ENCODE measurements at places on chromosomes 3 and 15. TPM values are rescaled to one million over a fixed set of nuclear protein-coding genes. Genes with fewer than 3 reads are reported as not detected.
A peak's percentile ranks its signal among the peaks of the same experiment; 100 is the strongest.

Gene CYP1A1
- 0.33 TPM for total RNA-seq

- no peaks in the 10 kb centered on the region for H3K4me1 ChIP-seq
- no peaks in the 10 kb centered on the region for H3K36me3 ChIP-seq
- no peak overlapping the region for H3K27ac ChIP-seq
- no peak overlapping the region for H3K4me3 ChIP-seq
- no peaks in the 10 kb centered on the region for H3K27me3 ChIP-seq
These were observed 31.0 kb downstream of the CEP63 start for GRCh38 chr3:134516905-134517304.

DNA sequence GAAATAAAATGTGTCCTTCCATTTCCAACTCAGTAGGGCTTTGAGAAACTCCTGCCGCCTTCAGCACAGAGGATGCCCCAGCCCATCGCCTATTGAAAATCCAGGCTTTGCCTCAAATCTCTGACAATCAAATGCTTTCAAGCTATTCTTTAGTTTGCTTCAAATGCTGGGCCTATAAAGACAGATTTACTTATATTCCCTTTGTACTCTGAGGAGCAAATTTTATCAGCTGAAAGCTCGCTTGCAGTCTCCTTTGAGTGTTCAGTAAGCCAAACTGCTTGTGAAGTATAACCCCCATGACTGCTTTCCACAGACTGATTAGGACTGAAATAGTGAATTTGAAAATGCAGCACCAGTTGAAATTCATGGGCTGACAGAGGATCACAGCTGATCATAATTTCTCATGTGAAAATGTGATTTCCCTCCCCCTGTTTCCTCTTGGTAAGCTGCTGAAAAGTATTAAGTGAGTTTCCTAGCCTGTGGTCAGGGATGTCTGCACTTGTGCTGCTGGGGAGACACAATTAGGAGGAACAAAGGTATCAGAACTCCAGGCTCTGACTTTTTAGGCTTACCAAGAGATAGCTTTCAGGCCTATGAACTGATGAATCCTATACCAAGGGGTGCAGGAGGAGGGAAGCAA, 563.4 kb upstream of the TGFBR2 start:
- no peaks in the 10 kb centered on the region for H3K27me3 ChIP-seq
- H3K36me3 ChIP-seq: no peaks in the 10 kb centered on the region
- H3K4me3 ChIP-seq: no peak overlapping the region
- no peak for DNase-seq

Gene FBLN2
- 1.8 TPM for total RNA-seq

Gene PRTG
- 11.4 TPM for total RNA-seq

GRCh38 chr3:12840591-12841148, 695 bp downstream of the RPL32 start:
- DNase-seq: no peak
- H3K36me3 ChIP-seq: peaks cover 54% of the 10 kb centered on the region
- H3K27me3 ChIP-seq: no peaks in the 10 kb centered on the region
- peak overlapping the region; percentile 98 for H3K4me3 ChIP-seq

GRCh38 chr3:15102836-15103235, 3.9 kb upstream of the RBSN start:
- no peak overlapping the region for H3K27ac ChIP-seq
- H3K4me1 ChIP-seq: peaks cover 9% of the 10 kb centered on the region
- H3K27me3 ChIP-seq: no peaks in the 10 kb centered on the region
- H3K4me3 ChIP-seq: no peak overlapping the region
- no peaks in the 10 kb centered on the region for H3K36me3 ChIP-seq

Gene MCCC1
- 52.6 TPM for total RNA-seq

Gene SAMD7
- total RNA-seq: not detected

DNA sequence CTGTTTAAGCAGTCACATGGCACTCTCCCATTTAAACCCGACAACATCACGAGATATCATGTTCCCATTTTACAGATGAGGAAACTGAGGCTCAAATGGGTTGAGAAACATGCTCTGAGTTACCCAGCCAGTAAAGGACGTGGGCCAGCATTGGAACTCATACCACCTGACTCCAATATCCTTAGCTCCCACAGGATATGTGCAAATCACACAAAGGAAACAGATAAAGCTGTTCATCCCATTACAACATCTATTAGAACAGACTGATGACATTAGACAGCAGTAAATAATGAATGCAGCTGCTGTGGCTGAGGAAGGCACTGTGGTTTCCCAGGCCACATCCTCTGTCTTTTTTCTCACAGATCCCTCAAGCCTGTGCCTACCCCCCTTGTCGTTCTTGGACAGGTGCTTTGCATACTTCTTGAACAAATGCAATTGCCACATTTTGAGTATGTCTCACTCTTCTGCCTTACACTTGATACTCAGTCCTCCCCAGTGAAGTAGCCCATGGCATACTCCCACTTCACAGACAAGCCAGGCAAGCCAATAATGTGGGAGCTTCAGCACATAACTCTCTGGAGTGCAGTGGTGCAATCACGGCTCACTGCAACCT, 17.7 kb downstream of the FRMD4B start:
- H3K36me3 ChIP-seq: no peaks in the 10 kb centered on the region
- no peak overlapping the region for H3K4me3 ChIP-seq
- H3K4me1 ChIP-seq: no peaks in the 10 kb centered on the region
- no peaks in the 10 kb centered on the region for H3K27me3 ChIP-seq
- no peak overlapping the region for H3K27ac ChIP-seq

DNA sequence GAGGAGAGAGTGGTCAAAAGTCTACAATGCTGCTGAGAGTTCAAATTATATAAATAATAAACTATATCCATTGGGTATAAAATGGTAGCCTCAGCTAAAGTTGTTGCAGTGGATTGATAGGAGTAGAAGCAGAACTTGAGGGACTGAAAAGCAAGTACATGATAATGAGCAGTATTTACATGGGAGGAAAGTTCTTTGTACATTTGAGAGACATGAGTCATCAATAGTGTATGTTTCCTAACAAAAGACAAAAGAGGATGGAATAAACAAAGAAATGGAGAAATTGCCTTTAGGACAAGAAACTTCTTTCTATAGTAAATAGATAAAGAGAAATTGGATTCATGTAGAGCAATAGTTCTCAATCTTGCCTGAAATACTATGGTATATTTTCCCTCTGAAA, 110.0 kb upstream of the PLSCR5 start:
- H3K27me3 ChIP-seq: no peaks in the 10 kb centered on the region
- DNase-seq: no peak
- no peak overlapping the region for H3K27ac ChIP-seq
- no peaks in the 10 kb centered on the region for H3K36me3 ChIP-seq
- H3K4me3 ChIP-seq: no peak overlapping the region
- no peaks in the 10 kb centered on the region for H3K4me1 ChIP-seq

Gene LSMEM2
- 0.55 TPM for total RNA-seq

- no peaks in the 10 kb centered on the region for H3K27me3 ChIP-seq
- H3K36me3 ChIP-seq: no peaks in the 10 kb centered on the region
- no peak overlapping the region for H3K27ac ChIP-seq
- H3K4me3 ChIP-seq: no peak overlapping the region
- peak; percentile 8 for DNase-seq
These were observed 430.7 kb upstream of the CBLB start for GRCh38 chr3:106299300-106300098.

Gene CEP19
- 3.4 TPM for total RNA-seq

GRCh38 chr3:131658115-131658514, 155.3 kb upstream of the MRPL3 start:
- H3K4me3 ChIP-seq: no peak overlapping the region
- DNase-seq: peak; percentile 2
- H3K36me3 ChIP-seq: no peaks in the 10 kb centered on the region
- peaks cover 20% of the 10 kb centered on the region for H3K4me1 ChIP-seq
- no peak overlapping the region for H3K27ac ChIP-seq

DNA sequence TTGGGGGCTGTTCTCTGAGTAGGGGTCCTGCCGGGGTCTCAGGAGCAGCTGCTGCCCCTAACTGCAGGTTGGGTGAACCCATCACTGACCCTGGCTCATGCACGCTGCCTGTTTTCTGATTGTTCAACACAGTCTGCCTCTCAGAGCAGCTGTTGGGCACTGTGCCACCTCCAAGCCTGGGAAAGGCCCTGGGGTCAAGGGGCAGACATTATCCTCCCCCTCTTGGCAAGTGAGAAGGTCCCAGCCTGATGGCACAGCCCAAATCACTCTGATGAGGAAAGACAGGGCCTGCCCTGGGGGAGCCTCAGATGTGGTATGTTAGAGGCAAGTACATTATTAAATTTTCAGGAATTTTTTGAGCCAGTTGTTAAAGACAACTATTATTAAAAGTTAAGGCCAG, 14.1 kb upstream of the GNAT1 start:
- no peak overlapping the region for H3K4me3 ChIP-seq
- no peak overlapping the region for H3K27ac ChIP-seq
- peaks cover 15% of the 10 kb centered on the region for H3K4me1 ChIP-seq

DNA sequence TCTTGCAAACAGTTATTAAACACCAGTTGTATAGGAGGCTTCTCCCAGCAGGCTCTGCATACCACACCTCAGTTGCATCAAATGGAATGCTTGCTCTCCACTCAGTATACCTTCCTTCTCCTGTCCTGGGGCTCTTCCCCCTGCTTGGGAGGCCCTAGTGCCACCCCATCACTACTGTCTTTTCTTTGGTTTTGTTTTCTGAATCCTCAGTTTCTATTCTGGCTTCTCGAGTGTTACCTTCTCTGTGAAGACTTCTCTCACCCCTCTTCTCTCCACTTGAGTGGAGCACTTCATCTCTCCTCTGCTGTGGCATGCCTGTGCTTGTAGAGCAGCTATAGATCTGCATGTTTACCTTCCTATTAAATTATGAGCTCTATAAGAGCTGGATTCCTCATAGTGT, 75.7 kb upstream of the TPRG1 start:
- no peak for DNase-seq
- H3K27ac ChIP-seq: no peak overlapping the region
- no peaks in the 10 kb centered on the region for H3K36me3 ChIP-seq
- H3K27me3 ChIP-seq: no peaks in the 10 kb centered on the region
- H3K4me3 ChIP-seq: no peak overlapping the region
- H3K4me1 ChIP-seq: no peaks in the 10 kb centered on the region
